ENCODE measurements at places on chromosomes 5 and 9.

DNA sequence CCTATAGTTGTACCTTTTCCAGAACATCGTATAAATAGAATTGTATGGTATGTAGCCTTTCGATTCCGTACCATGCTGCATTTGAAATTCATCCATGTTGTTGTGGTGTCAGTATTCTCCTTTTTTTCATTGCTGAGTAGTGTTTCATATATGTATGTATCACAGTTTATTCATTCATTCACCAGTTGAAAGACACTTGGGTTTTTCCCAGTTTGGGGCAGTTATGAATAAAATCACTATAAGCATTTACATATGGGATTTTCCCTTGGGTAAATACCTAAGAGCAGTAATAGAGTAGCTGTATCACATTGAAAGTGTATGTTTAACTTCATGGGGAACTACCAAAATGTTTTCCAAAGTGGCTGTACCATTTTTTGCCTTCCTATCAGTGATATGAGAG, 16.1 kb upstream of the FKTN start:
- no peak for DNase-seq

DNA sequence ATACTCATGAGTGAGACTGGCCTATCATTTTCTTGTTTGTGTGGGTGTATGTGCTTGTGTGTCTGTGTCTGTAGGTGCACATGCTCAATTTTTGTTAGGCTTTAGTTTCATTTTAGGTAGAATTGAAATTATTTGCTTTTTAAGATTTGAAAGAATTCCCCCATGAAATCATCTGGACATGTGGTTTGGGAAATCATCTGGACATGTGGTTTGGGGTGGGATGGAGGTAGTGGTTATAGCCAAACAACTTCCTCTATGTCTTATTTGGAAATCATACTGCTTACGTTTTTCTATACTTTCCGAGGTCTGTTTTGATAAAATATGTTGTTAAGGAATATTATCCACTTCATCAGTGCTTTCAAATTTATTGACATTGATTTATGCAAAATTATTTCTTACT, 485.4 kb upstream of the CLINT1 start:
- DNase-seq: no peak

GRCh38 chr9:95670122-95670521, 153.4 kb upstream of the PTCH1 start:
- DNase-seq: no peak

- no peak for DNase-seq
Measured at GRCh38 chr5:6576861-6577501, 55.9 kb downstream of the NSUN2 start.

- DNase-seq: no peak
Measured at GRCh38 chr5:74848553-74849025, 17.6 kb downstream of the FAM169A start.

DNA sequence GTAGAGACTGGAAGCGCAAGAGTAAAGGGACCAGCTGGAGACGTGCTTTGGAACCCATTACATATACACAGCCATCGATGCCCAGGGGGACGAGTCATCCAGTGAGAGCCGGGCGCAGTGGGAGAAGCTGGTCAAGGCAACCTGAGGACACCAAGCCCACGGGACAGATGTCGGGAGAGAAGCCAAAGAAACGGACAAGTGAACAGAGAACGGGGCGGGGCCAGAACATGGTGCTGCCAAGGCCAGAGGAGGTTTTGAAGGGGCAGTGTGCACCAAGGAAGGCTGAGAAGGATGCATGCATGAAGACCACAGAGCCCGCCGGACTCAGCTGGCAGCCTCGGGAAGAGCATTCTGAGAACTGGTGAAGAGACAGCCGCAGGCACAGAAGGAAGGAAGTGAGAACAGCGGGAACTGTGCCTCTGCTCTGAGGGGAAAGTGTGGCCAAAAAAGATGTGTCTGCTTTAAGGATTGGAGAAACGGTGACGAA, 20.3 kb downstream of the CAMSAP1 start:
- no peak for DNase-seq

GRCh38 chr9:98580956-98581355, 127.8 kb downstream of the GABBR2 start:
- DNase-seq: no peak

GRCh38 chr5:139177809-139178588, 20.2 kb downstream of the SIL1 start:
- DNase-seq: no peak

DNA sequence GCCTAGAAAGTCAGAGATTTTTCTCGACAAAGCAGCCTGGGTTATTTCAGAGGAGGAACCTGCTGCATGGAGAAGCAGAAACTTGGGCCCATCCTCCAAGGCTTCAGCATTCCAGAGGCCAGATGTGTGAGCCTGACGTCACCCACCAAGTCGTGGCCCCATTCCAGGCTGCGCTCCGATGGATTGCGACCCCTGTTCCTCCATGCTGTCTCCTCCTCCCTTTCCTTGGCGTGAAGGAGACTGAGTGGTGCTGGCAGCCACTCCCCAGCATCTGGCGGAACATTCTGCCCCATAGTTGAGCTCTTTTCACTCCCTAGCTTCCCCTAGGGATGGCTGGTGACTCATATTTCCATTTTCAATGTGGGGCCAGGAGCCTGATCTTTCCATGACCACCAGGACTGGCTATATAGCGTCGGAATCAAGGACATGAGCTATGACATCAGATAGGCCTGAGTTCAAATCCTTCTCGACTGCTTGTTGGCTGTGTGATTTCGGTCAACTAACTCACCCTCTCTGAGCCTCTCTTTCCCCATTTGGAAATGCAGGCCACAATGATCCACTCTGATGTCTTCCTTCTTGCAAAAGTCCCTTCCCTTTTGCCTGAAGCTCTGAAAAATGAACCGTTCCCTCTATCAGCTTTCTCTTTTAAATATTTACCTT, 24.5 kb upstream of the DUSP1 start:
- DNase-seq: no peak

- no peak for DNase-seq
Measured at GRCh38 chr5:62259699-62260250, 46.2 kb upstream of the KIF2A start.

DNA sequence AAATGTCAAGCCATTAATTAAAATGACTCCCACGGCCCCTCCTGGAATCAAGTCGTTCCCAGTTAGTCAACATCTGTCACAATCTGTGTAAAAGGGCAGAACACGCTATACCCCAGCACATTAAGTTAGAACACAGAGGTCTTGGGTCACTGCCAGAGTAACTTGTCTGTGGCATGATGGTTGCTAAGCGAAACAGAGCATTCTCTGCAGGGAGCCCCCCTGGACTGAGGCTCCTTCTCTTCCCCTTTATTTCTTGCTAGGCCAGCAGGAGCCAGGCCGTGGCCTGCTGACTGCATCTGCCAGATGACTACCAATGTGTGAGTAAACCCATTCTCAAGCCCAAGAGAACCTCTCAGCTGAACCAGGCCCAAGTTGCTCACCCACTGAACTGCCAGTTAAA, 51.9 kb upstream of the ZBED3 start:
- no peak for DNase-seq

DNA sequence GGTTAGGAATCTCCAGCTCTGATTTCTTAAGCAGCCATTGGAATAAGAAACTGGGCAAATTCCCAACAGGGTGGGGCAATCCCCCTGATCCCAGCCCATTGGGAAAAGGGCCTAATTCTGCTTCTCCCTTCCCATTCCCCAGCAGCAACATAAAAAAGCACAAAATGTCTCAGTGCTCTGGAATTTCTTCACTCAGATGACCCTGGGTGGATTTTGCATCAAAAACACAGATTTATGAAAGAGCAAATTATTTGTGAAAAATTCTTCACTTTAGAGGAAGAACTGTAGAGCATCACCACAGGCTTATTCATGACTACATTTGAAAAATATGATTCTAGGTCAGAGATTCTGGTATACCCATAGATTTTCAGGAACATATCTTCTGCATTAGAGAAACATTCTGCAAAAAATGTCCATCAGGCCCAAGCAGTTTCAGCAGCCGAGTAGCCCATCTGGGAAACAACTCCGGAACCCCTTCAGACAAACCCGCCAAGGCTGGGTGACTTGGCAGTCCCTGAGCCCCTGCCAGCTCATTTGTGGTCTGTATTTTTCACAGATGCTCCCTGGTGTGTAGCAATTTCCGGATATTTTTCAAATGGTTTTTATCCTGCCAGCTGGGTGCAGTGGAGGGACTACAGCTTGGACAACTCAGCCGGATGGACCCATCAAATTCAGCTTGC, 102.1 kb upstream of the RANBP3L start:
- DNase-seq: no peak

DNA sequence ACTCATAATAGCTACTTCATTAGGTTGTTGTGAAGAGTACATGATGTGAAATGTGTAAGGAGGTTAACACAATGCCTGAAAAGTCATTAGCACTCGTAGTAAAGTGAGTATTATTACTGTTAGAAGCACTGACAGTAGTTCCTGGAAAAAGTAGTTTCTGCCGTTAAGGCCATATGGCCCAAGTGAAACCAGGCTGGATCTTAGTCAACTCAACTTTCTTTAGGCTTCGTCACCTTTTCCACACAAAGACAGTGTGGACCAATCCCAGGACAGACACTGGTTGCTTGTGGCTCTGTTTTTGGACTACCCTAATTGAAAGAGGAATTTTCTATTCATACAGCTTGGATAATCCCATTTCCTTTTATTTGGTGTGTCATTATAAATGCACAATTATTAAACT, 29.4 kb upstream of the CKMT2 start:
- no peak for DNase-seq

DNA sequence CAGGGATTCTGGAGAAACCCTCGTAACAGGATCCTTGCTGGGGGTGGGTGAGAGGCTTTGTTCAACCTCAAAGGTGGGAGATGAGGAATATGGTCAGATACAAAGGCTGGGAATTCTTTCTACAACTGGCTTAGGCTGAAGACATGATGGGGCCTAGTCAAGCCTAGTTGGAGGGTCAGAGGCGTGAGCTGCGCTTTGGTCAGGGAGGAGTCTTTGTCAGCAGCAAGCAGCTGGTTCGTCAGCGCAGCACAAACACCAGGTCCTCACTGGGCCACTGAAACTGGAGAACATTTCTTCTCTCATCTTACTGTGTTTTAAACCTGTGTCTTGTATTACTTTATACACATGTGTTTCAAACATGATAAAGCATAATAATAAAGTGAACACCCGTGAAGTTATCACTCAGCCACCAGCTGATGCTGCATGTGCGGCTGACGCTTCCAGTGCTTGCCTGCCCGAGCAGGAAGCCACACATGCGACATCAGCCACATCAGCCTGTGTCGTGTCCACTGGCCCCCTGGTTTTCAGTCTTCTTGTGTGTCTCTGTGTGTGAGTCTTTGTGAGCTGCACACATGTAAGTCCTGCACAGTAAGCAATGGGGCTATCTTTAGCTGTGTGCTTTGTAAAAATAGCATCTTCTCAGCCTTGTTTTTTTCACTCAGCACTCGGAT, 81.5 kb downstream of the WNK2 start:
- no peak for DNase-seq

DNA sequence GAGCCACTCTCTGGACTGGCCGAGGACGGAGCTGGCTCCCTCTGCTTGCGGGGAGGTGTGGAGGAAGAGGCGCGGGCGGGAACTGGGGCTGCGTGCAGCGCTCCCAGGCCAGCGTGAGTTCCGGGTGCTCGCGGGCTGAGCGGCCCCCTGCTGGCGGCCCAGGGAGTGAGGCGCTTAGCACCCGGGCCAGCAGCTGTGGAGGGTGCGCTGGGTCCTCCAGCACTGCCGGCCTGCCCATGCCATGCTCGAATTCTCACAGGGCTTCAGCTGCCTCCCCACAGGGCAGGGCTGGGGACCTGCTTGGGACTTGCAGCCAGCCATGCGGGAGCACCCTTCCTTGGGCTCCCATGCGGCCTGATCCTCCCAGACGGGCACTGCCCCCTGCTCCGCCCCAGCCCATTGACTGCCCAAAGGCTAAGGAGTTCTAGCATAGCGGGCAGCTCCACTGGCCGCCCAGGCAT, 416.9 kb downstream of the MRPS30 start:
- DNase-seq: no peak

GRCh38 chr5:139847091-139847490, 51.5 kb downstream of the PSD2 start:
- DNase-seq: no peak

DNA sequence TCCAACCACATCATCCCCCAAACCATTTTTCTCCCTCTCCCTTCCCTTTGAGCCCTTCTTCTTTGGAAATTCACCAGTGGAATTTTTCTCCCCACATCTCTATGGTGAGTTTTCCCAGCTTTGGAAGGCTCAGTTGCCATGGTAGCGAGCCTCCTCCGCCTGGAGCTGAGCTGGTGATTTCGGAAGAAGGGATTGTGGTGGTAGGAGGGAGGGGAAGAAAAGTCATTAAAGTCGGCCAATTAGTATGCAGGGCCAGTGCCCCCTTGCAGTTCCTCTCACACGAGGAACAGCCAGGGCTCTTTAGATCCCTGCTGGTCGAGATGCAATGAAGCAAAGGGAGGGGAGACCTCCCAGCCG, 322.0 kb downstream of the NTRK2 start:
- no peak for DNase-seq

GRCh38 chr9:131627648-131628458, 82.5 kb downstream of the PRRT1B start:
- no peak for DNase-seq

DNA sequence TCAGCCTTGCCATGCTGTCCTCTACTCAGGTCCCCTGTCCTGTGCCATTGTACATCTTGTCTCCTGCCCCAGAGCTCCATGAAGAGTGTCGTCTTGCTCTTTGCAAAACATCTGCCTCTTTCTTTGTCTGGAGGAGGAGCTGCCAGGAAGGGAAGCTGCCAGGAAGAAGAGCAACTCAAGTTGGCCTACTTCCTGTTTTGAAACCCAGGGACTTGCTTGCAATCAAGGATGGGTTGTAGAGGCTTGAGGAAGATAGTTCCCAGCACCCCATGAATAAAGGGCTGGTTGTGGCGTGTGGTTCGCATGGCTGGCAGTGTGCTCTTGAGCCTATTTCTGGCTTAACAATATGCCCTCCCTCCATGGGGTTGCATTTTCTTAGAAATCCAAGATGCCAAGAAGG, 53.0 kb upstream of the CPEB4 start:
- DNase-seq: no peak

DNA sequence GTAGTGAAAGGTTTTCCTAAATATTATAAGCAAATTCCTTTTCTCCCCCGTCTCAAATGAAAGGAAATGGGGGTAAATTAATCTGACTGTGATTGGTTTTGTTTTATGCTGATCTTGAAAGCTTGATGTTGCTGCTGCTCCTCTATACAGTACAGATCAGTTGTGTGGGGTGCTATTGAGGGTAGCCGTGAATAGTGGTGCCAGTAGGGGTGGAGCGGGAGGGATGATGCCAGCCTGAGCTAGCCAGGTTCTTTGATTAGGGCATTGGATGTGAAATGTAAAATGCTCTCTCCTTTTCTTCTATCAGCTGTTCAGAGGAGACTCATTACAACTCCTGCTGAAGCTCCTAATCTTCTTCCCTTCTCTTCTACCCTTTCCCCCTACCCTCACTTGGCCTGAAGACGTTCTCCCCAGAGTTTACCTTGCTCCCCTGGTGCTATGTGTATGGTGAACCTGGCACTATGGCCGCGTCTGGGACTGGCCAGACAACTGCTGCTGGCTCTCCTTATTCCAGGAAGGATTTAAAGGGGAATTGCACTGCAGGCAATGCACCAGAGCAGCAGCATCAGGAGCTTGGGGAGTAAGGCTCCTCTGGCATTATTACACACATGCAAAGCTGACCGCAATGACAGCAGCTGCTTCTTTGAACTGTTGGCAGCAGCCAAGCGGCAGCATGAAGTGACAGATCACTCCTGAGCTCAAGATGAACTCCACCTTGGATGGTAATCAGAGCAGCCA, 566 bp downstream of the GPR21 start:
- no peak for DNase-seq

All from NK-92 treated with Interleukin-12 subunit alpha and Interleukin-12 subunit beta, amount 100 ng/mL, for 24 hours (cell line).